Ovary (tissue), 10 donors: ENCODE measurements at places on chromosomes 3 and 15. TPM values are rescaled to one million over a fixed set of nuclear protein-coding genes. Genes with fewer than 3 reads are reported as not detected.

GRCh38 chr3:148957586-148957985 is 33.8 kb upstream of the GYG1 start:
- H3K27ac ChIP-seq = peak overlapping the region; percentile 95
- no peaks in the 10 kb centered on the region for H3K36me3 ChIP-seq
- H3K27me3 ChIP-seq = no peaks in the 10 kb centered on the region
- H3K4me3 ChIP-seq = no peak overlapping the region
- peaks cover 12% of the 10 kb centered on the region for H3K4me1 ChIP-seq

DNA sequence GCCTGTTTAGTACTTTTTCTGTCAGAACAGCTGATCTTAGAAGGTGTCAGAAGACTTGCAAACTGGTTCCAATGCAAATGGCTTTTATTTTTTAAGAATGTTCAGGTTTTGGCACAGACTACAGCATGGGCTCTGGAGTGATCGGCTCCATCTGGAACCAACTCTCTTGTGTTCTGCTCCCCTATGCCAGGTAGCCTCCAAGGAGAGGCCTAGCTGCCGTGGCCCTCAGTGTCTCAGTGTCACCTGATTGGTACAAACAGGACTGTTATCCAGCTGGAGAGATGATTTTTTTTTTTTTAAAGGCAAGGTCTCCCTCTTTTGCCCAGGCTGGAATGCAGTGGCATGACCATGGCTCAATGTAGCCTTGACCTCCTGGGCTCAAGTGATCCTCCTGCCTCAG is 183.1 kb downstream of the SV2B start:
- DNase-seq = no peak
- H3K4me1 ChIP-seq = no peaks in the 10 kb centered on the region
- no peaks in the 10 kb centered on the region for H3K36me3 ChIP-seq

DNA sequence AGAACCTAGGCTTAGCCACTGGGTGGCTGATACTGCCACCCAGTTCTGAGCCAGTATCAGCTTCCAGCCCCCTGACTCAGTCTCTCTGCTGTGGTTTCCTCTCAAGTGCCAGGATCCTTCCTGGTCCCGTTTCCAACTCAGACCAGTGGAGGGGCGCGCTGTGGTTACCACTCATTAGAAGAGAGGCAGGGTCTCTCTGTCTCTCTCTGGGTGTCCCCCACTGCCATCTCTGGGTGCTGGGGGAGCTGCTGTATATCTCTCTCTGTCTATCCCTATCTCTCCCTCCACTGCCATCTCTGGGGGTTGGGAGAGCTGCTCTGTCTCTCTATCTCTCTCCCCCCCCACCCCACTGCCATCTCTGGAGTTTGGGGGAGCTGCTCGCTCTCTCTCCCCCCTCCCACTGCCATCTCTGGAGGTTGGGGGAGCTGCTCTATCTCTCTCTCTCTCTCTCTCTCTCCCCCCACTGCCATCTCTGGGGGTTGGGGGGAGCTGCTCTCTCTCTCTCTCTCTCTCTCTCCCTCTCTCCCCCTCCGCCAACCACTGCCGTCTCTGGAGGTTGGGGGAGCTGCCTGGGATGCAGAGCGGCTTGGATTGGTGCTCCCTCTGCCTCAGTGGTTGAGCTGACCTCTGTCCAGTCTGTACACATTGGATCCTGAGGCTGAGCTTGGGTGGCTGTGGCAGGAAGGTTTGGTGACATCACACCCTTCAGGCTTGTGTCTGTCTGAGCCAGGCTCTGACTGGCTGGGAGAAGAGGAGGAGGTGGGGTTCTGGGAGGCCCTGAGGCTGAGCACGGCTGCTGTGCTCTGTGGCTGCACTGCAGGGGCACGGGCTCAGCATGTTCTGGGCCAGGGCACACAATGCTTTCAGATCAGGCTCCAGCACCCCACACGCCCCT is 98.9 kb downstream of the APBA2 start:
- H3K4me3 ChIP-seq = no peak overlapping the region
- DNase-seq = peak; percentile 21
- no peaks in the 10 kb centered on the region for H3K4me1 ChIP-seq
- no peaks in the 10 kb centered on the region for H3K27me3 ChIP-seq
- H3K27ac ChIP-seq = no peak overlapping the region
- no peaks in the 10 kb centered on the region for H3K36me3 ChIP-seq

Gene CHDH
- total RNA-seq = 7.0 TPM

Gene NAA50
- total RNA-seq = 55.1 TPM
